GM04503 (cell line): ENCODE measurements at places on chromosomes 4 and X.

DNA sequence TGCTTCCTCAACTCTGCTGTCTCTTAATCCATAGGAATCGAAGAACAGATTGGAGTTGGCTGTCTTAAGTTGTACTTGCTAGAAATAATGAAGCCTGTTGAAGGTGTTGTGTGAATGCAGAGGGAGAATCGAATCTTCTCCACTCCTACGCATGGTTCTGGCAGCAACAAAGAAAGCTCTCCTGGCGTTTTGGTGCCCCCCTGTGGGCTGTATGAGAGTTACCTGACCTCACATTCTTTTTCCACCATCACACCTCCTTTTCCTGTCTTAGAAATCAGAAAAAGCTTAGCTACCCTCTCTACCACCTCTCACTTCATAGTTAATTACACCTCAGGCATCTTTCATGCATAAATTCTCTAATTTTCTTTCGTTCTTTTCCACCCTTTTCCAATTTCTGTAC is 16.3 kb downstream of the KLF8 start:
- DNase-seq, result no peak

DNA sequence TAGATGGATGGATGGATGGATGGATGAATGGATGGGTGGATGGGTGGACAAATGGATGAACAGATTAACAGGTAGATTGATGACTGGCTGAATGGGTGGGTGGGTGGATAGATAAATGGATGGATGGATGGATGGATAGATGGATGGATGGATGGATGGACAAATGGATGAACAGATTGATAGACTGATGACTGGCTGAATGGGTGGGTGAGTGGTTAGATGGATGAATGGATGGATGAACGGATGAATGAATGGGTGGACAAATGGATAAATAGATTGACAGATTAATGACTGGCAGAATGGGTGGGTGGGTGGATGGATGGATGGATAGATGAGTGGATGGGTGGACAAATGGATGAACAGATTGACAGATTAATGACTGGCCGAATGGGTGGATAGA is 13.6 kb upstream of the AKAP17A start:
- DNase-seq, result no peak

GRCh38 chr4:67934628-67935027 is 28.7 kb downstream of the TMPRSS11A start:
- DNase-seq, result no peak

DNA sequence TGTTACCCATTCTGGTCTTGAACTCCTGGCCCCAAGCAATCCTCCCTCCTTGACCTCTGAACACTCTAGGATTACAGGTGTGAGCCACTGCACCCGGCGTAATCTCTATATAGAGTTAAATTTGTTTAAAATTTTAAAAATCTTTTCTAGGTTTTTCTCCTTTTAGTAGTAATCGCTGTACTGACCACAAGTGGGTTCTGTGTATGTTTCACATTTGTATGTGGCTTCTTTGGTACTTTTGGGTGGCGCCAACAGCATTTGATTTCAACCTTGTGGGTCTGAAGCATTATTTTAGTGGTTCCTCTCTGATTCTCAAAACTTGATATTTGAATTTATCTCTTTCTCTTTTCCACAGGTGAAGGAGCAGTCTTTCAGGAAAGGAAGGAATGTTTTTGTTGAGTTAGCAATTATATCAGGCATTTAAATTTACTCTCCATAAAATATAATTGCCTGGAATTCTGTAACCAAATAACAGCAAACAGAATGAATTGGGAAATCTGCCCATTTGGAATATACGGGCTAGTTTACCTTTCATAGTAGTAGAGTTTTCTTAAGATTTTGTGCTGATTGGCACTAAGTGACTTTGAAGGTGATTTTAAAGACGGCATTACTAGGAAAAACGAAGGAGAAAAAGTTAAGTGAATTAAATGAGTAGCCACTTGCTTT is 29.5 kb downstream of the ARHGAP10 start:
- no peak for DNase-seq

DNA sequence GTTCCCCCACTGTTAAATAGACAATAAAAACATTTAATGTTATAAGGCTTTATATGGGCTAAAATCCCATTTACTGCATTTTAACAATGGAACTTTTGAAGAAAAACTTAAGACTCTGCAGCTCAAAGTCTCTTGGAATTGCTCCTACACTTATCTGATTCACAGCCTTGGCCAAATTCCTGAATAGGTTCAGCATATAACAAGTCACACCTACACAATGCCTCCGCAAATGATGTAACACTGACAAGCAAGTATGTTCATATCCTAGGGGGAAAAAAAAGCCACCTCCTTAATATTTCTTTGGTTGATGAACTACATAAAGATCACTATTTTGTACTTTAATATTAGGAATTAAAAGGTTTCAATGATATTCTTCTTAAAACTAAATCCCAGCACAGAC is 34.5 kb downstream of the RPS6KA6 start:
- no peak for DNase-seq

DNA sequence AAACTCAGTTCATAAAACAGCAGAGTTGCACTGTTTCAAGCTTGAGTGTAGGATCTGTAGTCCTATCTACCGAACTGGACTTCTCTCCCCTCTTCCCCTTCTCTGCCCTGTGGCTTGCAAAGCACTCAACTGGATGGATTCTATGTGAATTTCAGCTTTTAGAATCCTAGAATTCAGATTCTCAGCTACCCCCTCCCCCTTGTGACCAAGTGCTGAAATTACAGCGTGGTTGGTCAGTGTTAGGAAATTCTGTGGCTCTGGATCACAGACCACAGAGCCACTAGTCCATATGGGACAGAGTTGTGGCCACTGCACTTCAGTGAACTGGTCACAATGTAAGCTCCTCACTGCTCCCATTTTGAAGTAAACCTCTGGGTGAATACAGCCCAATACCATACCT is 64.6 kb upstream of the TRPC5 start:
- no peak for DNase-seq

GRCh38 chrX:18895189-18895951 is 88.5 kb downstream of the PHKA2 start:
- no peak for DNase-seq

DNA sequence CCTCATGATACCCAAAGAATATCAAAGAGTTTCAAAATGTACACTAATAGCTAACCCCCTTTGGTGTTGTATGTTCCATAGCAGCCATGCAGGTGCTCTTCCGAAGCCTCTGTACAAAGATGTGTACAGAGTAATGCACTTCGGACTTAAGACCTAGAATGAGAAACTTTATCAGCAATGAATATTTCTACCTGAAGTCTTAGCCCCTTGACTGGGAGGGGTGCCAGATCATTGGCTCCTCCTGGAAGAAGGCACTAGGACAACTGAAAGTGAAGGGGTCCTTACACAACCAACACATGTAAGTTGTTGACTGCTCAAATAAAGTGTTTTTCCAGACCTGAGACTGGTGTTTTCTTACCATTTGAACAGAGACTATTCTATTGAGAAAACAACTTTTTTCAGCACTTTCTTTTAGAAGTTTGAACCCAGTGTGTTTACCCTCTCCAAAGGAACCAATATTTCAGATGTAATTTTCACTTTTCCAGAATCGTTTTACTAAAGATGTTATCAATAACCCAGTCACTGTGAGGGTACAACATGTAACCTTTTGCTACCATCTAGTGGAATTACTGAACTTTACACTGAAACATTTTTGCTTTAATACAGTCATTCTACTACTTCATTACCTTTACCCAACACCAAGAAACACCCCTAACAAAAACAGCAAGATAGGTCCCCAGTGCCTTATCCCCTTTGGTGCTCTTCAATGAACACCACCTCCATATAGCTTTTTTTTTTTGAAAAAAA is 33.3 kb upstream of the PRDX4 start:
- DNase-seq, result no peak

DNA sequence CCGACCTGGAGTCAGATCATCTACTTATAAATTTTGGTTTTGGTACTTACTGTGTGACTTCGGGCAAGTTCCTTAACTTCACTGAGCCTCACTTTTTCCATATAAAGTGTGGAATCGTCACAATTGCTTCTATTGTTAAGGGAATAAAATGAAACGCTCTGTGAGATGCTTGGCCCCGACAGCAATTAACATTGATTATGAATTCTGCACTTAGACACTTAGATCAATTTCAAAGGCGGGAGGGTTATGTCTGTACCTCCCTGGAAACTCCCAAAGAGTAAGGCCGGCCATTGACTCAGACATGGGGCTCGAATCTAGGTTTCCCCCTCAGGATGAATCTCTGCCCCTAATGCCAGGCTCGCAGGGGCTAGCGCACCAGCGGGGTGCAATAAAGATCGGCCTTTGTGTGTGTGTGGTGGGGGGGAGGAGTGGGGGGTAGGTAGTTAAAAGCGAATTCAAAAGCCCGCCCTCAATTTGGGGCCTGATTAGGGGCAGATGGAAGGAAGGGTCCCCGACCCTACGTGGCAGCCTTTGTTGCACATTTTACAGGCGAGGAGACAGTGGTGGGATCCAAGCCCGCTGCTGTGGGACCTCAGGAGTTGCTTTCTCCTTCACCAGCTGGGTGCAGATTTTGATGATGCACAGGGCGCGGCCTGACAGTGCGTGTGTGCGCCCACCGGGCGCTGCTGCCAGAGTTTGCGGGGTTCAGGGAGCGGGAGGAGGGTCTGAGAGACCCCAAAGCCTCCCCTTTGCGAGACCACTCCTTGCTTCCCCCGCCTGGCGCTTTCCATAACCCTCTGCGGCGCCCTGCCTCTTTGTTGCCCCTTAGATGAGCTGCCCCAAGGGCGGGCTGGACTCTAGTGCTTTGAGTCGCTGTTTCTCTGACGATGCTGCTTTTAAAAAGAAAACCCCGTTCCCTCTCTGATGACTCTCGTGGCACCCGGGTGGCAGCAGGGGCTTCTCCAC is 9.6 kb downstream of the MSX1 start:
- no peak for DNase-seq

- no peak for DNase-seq
These were observed 8.8 kb downstream of the JAKMIP1 start for GRCh38 chr4:6191448-6192130.
